COR-L47 (cell line): ENCODE measurements at places on chromosomes 1 and 21.

DNA sequence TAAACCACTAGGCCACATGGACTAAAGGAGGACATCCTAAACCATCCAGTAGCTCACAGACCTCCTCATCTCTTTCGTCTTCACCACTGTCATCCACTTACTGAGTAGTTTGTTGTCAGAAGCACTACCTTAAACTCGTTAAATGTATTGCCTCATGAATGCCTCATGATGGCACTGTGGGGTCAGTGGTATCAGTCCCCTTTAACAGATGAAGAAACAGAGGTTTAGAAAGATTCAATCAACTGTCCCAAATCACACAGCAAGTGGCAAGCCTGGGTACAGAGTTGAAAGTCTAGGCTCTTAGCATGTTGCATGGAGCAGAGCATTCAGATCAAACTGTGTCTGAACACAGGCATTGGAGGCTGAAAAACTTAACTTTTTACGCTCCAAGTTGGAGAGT, 183.6 kb upstream of the KIAA0040 start:
- no peak for DNase-seq

GRCh38 chr1:193131266-193131860, 9.5 kb downstream of the CDC73 start:
- no peak for DNase-seq

DNA sequence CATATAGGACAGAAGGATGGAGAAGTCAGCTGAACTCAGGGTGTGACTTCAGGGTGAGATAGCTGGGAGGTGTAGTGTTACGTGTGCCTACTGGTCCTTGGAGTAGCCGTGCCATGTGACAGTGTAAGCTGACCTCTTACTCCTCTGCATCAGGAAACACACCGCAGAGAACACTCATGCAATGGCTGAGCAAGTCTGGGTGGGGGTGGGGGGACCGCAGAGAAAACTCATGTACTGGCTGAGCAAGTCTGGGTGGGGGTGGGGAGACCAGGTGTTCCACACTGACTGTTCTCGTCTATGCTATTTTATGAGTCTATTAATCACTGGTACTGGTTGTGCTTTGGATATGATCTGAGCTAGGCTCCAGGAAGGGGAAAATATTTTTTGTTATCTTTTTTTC, 233.1 kb downstream of the PAPPA2 start:
- no peak for DNase-seq

DNA sequence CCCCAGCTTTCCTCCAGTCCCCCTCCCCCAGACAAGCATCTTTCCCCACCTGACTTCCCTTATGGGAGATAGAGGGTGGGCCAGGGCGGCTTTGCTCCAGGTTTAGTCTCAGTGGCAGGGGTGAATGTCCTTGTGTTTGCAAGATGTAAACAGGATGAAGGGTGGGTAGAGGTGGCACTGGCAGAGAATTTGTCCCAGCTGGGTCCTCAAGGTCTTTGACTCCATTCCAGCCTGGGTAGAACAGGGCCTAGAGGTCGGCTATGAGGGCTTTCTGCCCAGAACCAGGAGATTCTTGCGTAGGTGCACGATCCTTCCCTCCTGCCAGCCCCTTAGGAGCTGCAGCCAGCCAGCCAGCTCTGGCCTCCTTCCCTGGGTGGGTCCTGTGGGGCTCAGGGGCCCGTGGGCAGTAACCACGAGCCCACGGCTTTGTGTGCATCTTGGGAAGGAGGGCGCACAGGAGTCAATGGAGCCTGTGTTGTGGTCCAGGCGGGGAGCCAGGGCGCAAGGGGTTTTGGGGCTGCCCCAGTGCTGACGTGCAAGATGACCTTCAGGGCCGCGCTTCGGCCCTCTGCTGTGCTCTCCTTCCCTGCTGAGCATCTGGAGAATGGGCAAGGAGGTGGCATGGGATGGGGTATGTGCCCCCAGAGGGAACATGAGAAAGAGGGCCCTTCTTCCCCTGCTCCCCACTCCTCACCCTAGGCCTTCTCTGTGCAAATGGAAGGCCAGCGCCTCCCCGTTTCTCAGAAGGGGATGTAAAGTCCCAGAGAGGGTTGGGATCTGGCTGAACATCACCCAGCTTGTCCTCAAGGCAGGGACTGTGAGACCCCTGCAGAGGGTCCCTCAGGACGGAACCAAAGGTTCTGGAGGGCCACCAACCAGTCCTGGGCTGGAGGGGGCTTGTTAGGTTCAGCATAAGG, 15.7 kb downstream of the POU3F1 start:
- no peak for DNase-seq

- DNase-seq = no peak
These were observed 106.9 kb downstream of the LTN1 start for GRCh38 chr21:28885853-28886177.

DNA sequence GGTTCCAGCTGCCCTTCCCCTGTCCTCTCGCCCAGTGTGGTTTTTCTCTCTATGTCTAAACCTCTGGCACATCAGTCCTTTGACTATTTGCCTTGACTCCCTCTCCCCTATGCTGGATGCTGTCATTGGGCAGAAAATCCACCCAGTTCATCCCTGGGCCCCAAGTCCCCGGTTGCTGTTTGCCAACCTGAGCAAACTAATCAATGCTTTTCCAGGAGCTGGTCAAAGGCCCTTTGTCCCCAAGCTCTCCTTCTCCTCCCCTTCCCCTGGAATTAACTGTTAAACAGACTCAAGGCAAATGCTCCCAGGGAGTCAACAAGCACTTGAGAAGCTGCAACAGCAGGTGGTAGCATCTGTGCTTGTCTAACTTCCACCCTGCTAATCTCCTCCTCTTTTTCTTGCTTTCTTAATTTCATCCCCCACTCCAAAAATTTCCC, 102.7 kb downstream of the LMX1A start:
- DNase-seq = no peak

DNA sequence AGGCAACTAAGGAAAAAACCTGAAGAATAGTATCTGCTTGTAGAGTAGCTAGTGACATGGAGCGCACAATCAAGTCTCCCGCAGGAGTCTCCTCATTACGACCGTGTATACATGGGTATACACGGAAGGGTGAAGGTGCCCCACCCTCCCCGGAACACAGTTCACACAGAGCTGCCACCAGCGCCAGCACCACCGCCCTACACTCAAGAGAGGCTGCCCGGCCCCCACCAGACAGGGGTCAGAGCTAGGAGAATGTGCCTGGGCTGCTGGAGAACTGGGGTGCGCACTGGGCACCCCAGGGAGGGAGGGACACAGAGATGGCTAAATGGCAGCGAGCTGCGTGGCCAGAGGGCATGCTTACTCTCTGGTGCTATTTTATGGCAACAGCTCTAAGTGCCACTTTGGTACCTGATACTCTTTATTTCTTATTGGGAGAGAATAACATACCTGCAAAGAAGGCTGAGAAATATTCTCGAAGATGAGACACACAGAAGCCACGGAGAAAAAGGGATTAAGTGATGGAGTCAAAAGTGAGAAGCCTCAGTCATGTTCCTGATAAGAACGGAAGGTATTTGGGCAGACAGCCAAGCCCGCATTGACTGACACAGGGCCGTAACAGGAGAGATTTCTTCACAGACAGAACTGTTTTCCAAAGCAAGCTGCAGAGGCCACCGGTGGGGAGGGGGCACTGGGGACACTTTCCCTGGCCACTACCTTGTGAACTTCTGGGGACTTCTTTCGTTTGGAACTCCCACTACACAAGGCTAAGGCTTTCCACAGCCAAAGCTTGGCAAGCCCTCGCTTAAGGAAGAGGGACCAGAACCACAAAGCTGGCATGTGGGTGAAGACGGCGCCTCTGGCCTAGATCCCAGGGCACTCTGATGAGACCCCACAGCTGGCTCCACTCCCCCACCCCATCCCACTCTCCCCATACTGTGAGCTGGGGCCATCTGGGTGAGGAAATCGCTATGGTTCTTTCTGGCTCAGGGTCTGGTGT, 108.0 kb downstream of the PGBD5 start:
- DNase-seq = no peak

DNA sequence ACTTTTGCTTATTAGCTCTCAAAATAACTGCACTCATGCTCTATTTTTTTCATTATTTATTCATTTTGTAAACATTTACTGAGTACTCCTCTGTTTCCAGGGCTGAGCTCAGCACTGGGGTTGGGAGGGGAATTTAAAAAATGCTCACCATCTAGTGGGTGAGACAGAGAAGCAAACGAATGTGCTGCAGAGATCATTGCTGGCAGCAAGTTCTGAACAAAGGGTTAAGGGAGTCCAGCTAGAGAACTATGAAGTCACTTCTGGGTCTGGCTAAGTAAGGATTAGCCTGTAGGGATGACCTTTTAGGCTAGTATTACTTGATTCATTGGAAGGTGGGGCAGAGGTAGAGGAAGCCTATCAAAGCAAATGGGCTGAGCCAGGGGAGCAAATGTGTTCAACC, 99.1 kb upstream of the ZNF644 start:
- no peak for DNase-seq

DNA sequence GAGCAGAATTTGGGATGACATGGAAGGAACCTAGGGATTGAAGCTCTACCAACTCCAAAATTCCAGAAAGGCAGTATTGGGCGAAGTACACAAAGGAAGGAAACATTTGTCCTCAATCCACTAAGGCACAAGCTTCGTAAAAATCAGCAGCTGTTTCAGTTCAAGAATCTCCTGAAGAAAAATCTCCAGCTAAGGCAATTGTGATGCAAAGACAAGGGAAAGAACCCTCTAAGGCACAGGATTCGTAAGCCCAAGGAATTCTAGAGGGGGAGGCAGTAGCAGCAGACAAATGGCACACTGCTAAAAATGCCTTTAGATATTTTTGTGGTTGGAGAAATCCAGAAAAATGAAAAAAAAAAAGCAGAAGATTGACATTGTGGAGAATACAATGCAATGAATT, 64.5 kb upstream of the PLPPR5 start:
- no peak for DNase-seq

- no peak for DNase-seq
These were observed 250.3 kb downstream of the TOMM20 start for GRCh38 chr1:234878288-234878687.

DNA sequence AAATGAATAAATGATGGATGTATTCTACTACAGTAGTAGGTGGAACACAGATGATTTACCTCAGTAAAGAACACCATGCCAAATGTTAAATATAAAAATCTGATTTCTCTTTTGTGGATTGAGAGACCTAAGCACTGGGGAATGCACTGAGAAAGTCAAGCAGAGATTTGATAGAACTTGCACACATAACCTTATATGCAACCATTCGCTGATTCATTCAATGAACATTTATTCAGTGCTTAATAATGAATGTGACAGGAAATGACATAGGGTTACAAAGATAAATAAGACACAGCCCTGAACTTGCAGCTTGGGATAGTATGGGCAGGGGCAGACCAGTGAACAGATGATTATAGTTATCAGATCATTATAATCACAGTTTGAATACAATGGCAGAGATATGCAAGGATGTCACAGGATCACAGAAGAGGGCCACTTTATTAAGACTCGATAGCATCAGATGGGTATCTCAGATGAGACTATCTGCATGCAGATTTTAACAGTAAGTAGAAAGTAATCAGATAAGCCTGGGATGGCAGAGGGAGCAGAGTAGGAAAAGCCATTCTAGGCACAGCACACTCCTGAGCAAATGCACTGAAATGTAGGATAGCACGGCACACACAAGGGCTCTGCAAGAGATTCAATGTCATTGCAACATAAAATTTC, 169.4 kb downstream of the ASTN1 start:
- DNase-seq = no peak

DNA sequence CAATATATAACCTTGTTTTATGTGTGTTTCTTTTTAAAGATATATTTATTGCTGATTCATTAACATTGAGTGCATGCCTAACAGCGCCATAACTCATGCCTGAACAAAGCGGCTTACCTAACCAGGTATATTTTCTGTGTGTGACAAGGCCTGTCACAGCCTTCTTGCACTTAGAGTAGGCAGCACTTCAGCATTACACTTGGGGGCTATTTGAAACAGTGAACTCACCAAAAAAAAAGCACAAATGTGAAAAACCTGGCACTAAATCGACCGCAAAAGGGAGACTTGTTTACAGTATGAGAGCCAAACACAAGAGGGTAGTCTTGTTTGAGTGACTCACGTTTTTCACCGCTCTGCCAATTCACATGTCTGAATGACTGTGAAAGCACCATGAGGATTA, 111.7 kb downstream of the DISP1 start:
- no peak for DNase-seq

GRCh38 chr21:35646606-35647005, 413.7 kb downstream of the SETD4 start:
- DNase-seq = no peak

DNA sequence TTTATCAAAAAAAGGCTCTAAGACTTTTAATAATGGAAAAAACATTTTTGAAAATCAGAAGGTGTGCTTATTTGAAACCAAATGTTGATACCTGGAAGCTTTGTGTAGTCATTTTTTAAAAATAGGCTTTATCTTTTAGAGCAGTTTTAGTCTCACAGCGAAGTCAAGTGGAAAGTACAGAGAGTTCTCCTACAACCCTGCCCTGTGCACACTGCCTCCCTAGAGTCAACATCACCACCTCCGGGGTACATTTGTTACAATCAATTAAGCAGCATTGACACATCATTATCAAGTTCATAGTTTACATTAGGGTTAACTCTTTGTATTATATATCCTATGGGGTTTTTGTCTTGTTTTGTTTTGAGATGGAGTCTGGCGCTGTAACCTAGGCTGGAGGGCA, 10.7 kb upstream of the ERO1B start:
- DNase-seq = no peak

DNA sequence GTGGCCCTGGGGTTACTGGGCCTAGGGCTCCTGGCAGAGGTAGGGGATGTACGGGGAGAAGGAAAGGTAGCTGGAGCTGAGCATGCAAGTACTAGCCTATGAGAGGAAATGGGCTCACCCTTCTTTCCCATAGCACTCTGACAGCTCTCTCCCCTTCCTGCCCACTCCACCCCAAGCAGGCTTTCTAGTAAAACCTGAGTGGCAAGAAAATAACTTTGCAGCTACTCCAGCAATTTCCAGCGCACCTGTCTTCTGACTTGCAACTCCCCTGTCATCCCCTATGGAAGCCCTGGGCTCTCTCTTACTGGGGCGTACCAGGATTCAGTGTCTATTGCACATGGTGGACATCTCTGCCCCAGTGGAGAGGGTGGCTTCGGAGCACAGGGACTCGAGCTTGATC, 6.7 kb upstream of the IVL start:
- DNase-seq = no peak

- DNase-seq = peak; percentile 54
These were observed 5.4 kb downstream of the TFF3 start for GRCh38 chr21:42309753-42310213.

- no peak for DNase-seq
These were observed 215.8 kb downstream of the SIPA1L2 start for GRCh38 chr1:232414100-232414499.

- peak; percentile 50 for DNase-seq
These were observed 55.1 kb downstream of the KIF26B start for GRCh38 chr1:245209658-245210435.
